ENCODE measurements at places on chromosomes 13 and 19.

DNA sequence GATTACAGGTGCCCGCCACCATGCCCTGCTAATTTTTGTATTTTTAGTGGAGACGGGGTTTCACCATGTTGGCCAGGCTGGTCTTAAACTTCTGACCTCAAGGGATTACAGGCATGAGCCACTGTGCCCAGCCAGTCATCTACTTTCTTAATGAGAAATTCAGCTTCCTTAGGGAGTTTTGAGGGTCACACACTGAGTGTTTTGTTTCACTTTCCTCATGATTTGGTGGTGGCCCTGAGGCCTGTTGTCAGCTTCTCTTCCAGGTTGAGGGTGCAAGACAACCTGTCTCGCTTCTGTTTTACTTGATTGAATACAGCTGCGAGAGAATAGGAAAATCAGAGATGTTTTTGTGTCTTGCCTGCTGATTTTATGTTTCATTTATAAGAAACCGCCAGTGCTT, 9.9 kb downstream of the FRY start:
- DNase-seq, result no peak

DNA sequence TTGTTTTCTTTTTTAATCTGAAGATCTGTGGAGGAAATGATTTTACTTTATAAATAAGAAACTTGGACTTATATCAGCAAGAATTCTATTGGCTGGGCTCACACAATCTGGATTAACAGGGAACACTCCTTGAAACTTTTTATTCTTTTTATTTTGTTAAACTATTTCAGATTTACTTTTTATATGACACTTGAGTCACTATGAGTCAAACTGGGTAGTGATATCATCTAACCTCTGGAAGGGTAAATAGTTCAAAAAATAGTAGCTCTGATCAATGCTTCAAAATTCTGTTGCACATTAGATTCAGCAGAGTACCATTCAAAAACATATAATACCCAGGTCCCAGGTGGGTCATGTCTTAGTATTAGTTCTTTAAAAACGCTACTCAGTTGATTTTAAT, 55.1 kb upstream of the NBEA start:
- DNase-seq, result no peak

DNA sequence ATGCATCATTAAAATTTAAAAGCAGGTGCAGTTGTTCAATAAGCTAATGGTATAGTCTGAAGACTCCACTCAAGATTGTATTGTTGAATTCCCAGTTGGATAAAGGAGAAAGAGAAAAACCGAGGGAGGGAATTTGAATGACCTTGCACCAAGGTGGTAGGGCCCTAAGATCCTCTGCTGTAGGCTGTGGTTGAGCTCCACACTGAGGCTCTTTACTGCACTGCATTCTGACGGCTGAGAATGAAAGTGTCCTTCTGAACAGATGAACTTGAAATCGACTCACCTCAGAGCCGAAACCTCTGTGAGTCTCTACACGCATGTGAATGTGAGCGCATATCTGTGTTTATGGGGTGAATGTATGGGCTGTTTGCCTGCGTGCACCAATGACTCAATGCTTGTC, 388.9 kb upstream of the DACH1 start:
- no peak for DNase-seq

DNA sequence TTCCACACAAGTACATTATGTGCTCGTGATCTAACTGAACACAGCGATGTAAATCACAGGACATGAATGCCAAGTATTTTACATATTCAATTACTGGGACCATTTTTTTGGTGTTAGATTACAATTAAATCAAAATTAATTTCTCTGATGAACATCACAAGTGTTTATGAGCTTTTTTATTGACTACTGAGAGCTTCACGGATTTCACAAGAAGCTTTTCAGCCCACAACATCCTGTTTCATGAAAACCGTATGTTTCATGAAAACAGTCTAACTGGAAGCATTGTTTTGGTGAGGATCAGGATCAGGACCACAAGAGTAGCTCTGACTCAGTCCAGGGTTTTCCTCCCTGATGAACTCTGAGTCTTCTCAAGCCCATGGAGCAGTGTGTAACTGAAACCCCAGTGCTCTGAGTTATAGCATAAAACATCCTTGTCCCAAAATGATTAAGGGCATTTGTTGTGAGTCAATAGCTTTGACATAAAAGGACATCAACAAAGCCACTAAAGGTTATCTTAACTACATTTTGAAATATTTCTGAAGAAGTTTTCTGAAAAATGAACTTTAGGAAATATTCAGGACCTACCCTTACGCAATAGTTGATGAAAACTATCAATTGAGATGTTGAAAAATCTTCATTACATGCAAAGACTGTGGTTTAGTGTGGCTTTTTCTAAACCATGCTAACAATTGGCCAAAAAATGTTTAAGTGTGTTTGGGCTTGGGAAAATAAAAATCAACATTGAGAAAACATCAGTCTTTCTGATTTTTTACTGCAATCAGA, 49.3 kb downstream of the UFM1 start:
- DNase-seq, result no peak

GRCh38 chr19:42216653-42217519, 591 bp downstream of the DEDD2 start:
- peak; percentile 27 for DNase-seq

GRCh38 chr13:52926971-52927370, 78.5 kb upstream of the PCDH8 start:
- DNase-seq, result no peak

DNA sequence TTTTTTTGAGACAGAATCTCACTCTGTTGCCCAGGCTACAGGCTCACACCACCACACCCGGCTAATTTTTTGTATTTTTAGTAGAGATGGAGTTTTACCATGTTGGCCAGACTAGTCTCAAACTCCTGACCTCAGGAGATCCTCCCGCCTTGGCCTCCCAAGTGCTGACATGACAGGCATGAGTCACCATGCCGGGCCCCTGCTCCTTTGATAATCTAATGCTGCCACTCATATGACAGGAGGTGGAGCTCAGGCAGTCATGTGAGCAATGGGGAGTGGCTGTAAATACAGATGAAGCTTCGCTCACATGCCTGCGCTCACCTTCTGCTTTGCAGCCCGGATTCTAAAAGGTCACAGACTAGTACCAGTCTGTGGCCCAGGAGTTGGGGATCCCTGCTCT, 25.1 kb downstream of the ARHGEF18 start:
- no peak for DNase-seq

- no peak for DNase-seq
Observed at GRCh38 chr19:44668985-44669764, 2.1 kb upstream of the CEACAM19 start.

DNA sequence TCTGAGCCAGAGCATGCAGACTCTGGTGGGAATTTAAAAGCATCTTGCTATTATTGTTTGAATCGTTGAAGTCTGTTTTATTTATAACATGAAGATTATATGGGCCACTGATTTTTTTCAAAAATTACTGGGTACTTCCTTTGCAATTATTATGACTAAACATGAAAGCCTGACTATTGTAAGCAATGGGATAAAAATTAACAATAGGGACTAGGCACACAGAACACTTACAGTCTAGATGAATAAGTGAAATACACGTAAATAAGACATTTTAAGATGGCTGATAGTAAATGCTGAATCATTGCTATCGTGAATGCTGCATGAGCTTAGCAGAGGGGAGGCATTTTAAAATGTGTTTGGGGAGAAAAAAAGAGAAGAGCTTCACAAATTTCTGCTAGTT, 81.0 kb upstream of the MAB21L1 start:
- no peak for DNase-seq

GRCh38 chr19:54792814-54793213, 10.6 kb upstream of the KIR2DL4 start:
- no peak for DNase-seq

DNA sequence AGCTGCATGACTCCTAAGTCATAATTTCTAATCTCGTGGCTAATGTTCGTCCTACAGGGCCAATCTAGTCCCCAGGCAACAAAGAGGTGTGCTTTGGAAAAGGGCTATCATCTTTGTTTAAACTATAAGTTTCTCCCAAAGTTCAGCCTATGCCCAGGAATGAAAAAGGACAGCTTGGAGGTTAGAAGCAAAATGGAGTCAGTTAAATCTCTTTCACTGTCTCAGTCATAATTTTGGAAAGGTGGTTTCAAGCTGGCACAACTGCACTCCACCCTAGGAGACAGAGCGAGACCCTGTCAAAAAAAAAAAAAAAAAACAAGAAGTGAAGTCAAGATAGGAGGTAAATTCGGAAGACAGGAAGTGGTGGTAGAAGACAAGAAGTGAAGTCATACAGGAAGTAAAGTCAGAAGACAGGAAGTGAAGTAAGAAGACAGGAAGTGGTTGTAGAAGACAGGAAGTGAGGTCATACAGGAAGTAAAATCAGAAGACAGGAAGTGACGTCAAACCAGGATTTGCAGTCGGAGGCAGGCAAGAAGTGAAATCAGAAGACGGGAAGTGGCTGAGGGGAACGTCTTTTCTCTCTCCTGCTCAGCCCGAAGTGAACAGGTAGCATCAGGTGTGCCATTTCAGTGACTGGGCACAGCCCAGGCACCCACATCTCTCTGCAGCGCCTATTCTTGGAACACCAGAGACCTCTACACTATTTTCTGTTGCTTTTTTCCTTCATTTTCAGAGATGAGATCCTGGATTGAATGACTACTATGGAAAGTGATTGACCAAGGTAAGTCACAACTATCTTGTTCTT, 32.2 kb downstream of the GP6 start:
- peak; percentile 12 for DNase-seq

DNA sequence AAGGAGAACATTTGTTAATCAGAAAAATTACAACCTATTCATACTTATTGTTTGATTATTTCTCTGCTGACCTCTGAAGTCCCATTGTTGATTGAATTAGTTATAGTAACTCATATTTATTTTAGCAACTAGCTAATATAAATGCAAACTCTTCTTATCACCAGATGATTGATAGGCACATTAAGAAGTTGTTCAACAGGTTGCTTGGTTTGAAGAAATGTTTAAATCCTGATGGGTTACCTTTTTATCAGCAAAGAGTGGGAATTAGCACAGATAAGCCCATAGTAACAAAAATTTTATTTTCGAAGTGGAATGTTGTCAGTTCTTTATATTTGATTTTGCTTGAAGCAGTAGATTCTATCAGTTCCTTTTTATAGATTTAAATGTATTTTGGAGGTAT, 44.4 kb downstream of the KLF5 start:
- DNase-seq, result no peak

DNA sequence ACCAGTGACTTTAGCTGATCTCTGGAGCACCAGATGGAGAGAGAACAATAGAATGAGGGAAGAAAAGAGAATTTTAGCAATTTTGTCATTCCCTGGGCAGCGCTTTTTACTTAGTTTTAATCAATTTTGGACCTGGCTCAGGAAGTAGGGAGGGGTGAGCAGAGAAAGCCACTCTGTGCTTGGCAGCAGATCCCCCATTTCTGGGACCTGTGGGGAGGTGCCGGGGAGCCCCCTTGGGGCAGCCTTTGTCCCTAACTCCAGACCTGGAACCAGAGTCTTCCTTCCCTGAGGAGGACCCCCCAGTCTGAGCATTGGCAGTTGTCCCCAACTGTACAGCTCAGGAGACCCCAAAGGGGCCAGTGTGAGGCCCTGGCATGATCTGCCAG, 10.5 kb downstream of the LYL1 start:
- no peak for DNase-seq

GRCh38 chr13:32135056-32135390, 103.4 kb downstream of the FRY start:
- DNase-seq, result no peak

- no peak for DNase-seq
Observed at GRCh38 chr19:45130888-45131615, 29.7 kb downstream of the NKPD1 start.

GRCh38 chr13:74774264-74774663, 640.1 kb upstream of the KLF12 start:
- DNase-seq, result no peak

- DNase-seq, result no peak
Observed at GRCh38 chr13:113848431-113849260, 15.2 kb downstream of the GAS6 start.

GRCh38 chr19:3387645-3388589, 21.5 kb downstream of the NFIC start:
- no peak for DNase-seq

- peak; percentile 23 for DNase-seq
Observed at GRCh38 chr13:30892966-30893365, 13.1 kb upstream of the MEDAG start.

DNA sequence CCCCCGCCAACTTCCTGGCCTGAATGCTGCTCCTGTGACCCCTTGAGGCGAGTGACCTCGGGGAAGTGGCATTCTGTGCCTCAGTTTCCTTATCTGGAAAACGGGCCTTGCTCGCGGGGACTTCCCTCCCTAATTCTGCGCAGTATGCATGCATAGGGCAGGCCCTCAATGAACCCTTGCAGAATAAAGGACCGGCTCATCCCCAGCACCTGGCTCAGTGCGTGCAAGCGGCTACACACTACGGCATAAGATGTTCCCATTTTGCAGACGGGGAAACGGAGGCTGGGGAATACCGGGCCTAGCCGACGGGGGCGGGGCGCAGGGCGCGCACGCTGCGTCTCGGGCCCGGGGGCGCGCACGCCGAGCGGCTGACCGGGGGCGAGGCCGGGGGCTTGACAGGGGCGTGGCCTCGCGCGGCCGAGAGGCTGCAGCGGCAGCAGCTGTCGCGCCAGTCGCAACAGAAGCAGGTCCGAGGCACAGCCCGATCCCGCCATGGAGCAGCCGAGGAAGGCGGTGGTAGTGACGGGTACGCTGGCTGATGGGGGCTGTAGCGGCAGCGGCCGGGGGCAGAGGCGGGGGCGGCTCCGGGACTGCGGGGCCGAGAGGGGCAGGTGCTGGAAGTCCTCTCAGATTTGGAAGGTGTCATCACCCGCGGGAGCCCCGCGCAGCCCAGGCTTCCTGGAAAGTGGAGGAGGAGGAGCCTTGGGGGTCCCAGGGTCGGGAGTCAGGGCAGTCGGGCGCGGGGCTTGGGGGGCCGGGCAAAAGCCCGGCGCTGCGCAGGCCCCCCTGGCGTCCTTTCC, at the start of gene PGPEP1:
Gene PGPEP1, plus strand, starts transcription at position 409 of the 800 bp plus-strand sequence. Its CDS starts 84 bp downstream, at position 493.
- DNase-seq, result peak; percentile 60

DNA sequence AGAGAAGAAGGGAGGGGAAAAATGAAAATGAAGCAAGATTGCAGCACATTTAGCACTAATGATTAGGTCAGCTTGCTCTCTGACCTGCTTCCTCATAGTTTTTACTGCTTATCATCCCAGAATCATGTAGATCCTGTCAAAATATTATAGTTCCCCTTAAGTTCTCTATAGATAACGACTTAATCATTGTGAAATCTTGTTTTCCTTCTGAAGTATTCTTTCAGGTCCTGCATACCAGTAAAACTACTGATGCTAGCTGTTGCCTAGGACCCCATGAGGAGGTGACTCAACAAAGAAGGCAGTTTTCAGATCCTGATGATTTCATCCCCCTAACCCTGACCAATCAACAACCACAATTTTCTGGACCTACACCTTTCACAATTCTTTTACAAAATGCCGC, 1131.7 kb downstream of the SLITRK5 start:
- DNase-seq, result no peak
